WTC11 (cell line): ENCODE measurements at places on chromosomes 2 and 18. TPM values are rescaled to one million over a fixed set of nuclear protein-coding genes. Genes with fewer than 3 reads are reported as not detected.

DNA sequence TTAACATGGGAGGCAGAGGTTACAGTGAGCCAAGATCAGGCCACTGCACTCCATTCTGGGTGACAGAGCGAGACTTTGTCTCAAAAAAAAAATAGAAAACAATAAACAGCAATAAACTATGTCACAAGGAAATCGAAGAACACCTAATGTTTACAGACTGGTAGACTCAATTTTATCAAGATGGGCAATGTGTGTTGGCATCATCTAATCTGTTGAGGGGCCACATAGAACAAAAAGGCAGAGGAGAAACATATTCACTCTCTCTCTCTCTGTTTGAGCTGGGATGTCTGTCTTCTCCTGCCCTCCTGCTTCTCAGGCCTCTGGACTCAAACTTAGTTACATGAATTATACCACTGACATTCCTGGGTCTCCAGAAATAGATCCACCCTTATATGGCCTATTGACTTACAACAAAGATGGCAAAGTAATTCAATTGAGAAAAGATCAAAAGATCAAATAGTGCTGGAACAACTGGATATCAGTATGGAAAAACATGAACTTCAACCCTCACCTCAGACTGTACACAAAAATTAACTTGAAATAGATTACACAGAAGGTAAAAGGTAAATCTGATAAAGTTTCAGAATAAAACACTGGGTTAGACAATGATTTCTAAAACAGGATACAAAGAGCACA is 703.8 kb upstream of the CRIM1 start:
- H3K27me3 ChIP-seq = no peaks in the 10 kb centered on the region
- DNase-seq = no peak
- no peak overlapping the region for H3K4me3 ChIP-seq
- H3K36me3 ChIP-seq = no peaks in the 10 kb centered on the region
- H3K4me1 ChIP-seq = no peaks in the 10 kb centered on the region
- H3K27ac ChIP-seq = 0 out of 2 replicates have a peak overlapping the region, but pooled peaks have one; percentile 13

The BUB1 gene
- 115 to 118 TPM (median 116 TPM) in 3 replicates for total RNA-seq

The SH3RF3 gene
- total RNA-seq = 0.78 to 1.0 TPM (median 0.87 TPM) in 3 replicates

DNA sequence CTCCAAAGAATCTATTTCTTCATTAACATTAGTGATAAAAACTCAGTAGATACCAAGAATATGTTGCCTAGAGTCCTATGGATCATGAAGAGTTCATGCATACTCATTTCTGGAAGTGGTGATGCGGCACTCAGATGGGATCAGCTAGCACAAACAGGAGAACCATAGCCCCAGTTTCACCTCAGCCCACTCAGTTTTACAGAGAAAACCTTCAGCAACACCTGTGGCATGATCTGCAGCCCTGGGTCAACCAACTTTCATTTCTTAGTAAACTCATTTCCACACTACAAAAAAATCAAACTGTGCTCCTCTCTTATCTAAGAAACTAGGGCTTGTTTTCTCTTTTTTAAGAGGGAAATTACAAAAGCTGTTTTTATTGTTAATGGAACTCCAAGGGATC is 569.4 kb downstream of the CCDC85A start:
- DNase-seq = no peak
- H3K4me3 ChIP-seq = no peak overlapping the region
- H3K27me3 ChIP-seq = no peaks in the 10 kb centered on the region
- H3K36me3 ChIP-seq = no peaks in the 10 kb centered on the region
- H3K4me1 ChIP-seq = no peaks in the 10 kb centered on the region

DNA sequence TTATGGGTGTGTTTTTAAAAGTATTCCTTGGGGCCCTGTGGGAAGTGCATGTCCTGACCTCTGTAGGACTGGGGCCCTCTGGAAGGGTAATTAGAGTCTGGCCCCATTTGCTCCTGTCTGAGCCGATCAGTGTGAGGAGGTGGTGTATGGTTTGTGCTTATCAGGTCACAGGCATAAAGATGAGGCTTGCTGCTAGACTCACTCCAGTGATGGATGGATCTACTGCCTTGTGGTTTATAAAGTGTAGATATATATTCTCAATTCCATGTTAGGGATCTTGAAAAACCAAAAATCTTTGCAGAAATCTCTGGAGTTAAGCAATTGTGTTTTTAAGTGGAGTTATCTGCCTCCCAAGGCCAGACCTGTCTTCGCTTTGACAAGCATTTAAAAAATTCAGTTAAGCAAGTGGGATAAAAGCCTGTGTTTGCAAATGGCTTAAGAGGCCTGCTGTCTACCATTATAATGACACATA is 182.4 kb downstream of the PTPRM start:
- no peak for DNase-seq
- no peak overlapping the region for H3K27ac ChIP-seq

The CCDC102B gene
- total RNA-seq = 3.1 to 5.1 TPM (median 3.2 TPM) in 3 replicates

The COX5B gene
- total RNA-seq = 317 to 346 TPM (median 331 TPM) in 3 replicates

DNA sequence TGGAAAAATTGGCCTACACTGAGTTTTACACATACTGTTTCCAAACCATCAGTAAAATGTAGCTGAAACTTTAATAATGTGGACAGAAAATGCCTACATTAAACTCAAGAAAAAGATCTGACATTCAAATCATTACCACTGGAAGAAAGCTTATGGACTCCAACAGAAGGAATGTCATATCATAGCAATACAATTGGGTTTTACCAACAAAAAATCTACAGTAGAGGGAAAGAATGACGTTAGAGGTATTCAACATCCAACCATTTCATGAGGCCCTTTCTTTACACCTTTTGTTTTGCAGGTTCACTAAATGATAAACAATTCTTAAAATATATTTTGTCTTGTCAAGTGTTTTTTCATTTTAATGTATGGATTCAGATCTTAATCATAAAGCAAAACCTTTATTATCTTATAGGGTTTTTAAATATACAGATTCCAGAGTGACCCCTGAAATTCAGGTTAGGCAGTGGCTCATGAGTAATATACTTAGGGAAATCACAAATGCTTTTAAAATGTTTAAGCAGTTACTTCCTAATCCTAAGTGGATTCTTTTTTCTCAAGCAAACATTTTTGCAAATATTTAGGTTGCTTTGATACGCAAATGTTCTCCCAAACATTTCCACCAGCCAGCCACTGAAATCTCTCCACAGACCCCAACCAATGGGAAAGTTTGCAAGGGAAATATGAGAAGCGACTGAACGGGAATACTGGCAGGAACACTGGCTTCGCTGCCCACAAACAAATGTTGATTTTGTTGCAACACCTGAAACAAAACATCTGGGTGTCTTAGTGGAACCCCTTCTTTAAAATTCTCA is 168.7 kb downstream of the TCF4 start:
- H3K4me1 ChIP-seq = peaks cover 97% of the 10 kb centered on the region
- peak overlapping the region; percentile 93 for H3K27ac ChIP-seq
- H3K36me3 ChIP-seq = no peaks in the 10 kb centered on the region
- no peak for DNase-seq
- H3K27me3 ChIP-seq = no peaks in the 10 kb centered on the region
